ENCODE measurements at places on chromosomes 2 and 18.

- DNase-seq: no peak
Observed at GRCh38 chr2:72108121-72108520, 39.5 kb downstream of the CYP26B1 start.

- no peak for DNase-seq
Observed at GRCh38 chr2:9780368-9781130, 62.7 kb upstream of the TAF1B start.

DNA sequence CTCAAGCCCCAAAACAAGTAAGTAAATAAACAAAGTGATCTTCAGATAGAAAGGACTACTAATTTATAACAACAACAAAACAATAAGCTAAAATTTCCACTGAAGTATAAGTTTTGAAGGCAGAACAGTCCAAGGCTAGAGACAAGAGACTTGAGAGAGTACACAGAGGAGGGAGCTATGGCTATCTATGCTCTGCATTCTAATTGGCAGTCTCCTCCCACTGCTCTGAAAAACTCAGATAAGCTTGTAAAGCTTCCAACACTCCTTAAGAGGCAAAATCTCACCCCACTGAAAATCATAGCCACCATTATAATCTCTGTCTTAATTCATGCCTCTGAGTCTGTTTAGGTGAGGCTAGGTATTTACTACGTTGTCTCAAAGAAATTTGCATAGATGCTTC, 714.6 kb upstream of the LRATD1 start:
- DNase-seq: no peak

GRCh38 chr2:61658841-61659780, 121.0 kb upstream of the XPO1 start:
- DNase-seq: peak; percentile 45

DNA sequence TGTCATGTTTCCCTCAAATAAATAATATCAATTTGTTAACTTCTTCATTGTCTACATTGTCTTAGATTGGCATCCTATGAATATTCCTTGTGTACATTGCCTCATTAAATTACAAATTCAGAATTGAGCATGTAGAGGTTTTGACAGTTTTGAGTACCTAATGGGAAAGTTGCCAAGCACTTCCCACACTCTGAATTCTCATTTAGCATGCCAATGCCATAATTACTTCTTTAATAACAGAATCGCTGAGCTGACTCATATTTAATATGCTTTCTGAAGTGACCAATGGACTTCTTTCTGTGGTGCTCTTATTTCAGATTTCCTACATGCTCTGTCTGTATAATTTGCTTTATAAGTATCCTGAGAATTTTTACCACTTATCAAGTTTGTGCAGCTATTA, 114.4 kb upstream of the NOL4 start:
- no peak for DNase-seq

- no peak for DNase-seq
Observed at GRCh38 chr2:61367177-61367576, 103.7 kb downstream of the USP34 start.

DNA sequence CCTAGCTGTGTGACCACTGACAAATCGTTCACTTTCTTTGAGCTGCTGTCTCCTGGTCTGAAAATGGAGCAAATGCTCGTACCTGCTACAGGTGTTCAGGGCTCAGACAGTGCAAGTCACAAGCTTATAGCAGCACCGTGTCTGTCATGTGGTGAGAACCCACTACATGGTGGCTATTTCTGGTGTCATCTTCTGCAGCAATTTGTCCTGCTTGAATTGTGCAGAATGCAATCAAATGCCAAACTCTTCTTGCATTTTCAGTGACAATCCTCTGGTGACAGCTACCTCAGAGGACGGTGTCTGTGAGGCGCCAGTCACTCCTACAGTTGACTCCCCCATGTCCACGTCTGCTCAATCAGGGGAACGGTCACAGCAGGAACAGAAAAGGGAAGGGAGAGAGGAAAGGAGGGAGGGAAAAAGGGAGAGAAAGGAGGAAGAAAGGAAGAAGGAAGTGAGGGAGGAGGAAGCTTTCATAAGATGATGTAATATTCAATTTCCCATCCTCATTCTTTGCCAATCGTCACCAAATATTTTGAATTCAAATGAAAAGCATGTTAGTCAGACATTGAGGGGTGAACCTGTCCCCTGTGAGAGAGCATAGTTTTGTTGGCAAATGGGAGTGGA, 122.2 kb downstream of the BCL2 start:
- peak; percentile 28 for DNase-seq

DNA sequence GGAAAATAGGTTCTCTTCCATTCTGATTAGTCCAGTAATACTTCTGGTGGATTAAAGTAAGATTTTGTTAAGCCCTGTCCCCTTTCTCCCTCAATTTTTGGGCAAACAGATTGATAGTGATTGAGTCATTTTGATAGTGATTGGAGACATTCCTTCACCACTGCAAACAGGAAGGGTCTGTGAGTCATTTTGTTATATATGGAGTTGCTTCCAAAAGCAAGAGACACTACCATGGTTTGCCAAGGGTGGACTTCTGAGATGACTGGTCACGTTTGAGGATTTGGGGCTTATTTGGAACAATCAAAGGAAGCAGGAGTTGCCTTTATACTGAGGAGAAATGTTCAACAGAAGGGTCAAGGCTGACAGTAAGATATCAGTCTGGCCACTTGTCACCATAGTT, 249.9 kb downstream of the PARD3B start:
- DNase-seq: no peak

- DNase-seq: no peak
Observed at GRCh38 chr2:41735476-41735875, 312.3 kb upstream of the PKDCC start.

GRCh38 chr2:237132799-237133198, 47.1 kb downstream of the COPS8 start:
- no peak for DNase-seq

DNA sequence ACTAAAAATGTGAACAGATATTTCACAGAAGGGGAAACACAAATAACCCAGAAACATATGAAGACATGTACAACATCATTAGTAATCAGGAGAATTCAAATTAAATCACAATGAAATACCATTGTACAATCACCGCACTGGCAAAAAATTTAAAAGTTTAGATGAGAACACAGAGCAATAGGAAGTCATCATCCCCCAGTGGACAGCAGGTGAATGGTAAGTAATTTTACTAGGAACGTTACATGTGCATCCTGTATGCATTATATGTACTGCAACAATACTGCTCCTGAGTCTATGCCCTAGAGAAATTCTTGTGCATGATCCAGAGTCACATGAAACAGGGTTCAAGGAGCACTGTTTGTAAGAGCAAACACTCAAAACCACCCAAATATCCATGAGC, 713.8 kb downstream of the NRXN1 start:
- no peak for DNase-seq

GRCh38 chr2:6784291-6784690, 81.4 kb downstream of the CMPK2 start:
- no peak for DNase-seq

DNA sequence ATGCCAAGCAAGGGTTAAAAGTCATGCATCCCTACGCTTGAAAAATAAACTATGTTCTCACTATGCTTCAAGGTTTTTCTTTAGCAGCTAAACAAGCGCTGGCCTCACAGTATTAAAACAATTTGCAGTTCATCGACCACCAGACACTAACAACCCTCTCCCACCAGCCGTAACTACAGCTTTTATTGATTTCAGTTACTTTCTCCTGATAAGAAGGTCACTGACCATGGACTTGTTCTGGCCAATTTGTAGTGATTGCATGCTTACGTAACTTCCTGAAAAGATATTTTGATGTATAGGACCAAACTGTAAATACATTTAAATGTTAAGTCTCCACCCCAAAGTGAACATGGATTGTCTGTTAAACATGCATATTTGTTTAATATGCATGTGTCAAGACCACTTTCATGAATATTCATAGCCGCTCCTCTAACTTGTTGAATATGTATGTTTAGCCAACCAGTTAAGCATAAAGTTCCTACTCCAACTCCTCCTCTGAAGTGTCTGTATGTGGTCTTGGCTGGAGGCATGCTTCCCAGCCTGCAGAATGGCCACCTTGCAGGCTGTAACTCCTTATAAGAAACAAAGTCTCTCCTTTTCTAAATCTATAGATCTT, 1.7 kb upstream of the THOC1 start:
- DNase-seq: no peak

DNA sequence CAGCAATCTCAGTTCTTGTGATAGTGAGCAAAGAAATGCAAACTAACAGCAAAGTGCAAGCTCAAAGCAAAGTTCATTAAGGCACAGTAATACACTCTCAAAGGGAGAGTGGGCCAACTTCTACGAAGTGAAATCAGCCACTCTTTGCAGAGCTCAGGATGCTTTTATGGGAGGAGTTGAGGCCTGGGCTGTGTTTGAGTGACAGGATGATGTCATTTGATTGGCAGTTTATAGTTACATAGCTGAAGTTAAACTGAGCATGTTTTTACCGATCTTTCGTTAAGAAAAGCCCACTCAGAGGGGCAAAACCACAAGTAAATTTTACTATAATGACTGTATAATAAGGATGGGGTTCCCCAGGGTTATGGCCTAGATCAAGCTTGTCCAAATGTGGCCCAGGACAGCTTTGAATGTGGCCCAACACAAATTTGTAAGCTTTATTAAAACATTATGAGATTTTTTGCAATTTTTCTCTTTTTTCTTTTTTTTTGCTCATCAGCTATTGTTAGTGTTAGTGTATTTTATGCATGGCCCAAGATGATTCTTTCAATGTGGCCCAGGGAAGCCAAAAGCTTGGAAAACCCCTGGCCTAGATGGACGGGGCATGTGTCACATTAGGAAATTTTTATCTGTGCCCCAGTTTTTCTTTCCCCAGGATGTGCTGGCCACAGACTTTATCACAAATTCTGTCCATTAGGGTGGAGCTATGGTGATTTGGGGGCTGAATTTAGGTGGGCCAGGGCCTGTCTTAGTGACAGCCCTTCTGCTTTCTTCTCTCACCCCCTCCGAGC, 8.3 kb upstream of the DNAH7 start:
- DNase-seq: no peak

GRCh38 chr2:14778015-14778414, 145.5 kb downstream of the LRATD1 start:
- DNase-seq: no peak

- peak; percentile 46 for DNase-seq
Observed at GRCh38 chr2:177260379-177260778, 4.1 kb downstream of the NFE2L2 start.

GRCh38 chr18:59265246-59265973, 7.8 kb downstream of the RAX start:
- peak; percentile 37 for DNase-seq

DNA sequence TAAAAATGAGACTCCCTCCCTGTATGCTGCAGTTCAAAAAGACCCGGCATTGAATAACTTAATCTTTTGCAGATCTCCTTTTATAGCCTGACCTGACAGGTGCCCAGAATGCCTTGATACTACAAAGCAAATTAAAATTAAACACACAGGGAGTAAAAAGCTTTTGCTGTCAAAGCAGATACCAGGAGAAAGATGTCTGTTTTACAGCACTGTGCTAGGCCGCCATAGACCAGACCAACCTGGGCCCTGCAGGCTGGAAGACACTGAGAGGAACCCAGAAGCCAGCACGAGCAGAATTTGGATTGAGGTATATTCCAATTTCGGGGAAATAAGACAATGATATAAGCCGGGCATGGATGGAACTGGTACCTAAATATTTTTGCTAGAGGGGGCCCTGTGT, 602.8 kb upstream of the SOX11 start:
- DNase-seq: no peak

GRCh38 chr18:28365411-28365831, 188.5 kb upstream of the CDH2 start:
- DNase-seq: no peak

GRCh38 chr18:46481847-46482245, 175.2 kb downstream of the LOXHD1 start:
- no peak for DNase-seq

DNA sequence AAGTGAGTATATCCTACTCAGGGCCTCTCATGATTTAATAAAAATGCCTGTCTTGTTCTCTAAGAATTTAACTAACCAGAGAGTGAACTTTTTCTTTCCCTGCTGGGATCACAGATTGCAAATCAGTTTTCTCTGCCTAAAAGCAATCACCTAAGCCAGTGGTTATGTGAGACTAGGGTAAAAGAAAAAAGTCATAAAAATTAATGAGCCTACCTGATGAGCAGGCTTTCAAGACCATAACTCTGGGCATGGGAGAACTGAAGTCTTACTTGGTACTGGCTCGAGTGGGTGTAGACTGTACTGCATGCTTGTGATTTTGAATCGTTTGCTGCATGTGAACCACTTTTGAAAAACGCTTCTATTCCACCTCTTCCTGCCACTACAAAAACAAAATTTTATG, 1677.0 kb upstream of the LRRTM1 start:
- no peak for DNase-seq

- DNase-seq: no peak
Observed at GRCh38 chr2:19332503-19332902, 25.9 kb downstream of the OSR1 start.

DNA sequence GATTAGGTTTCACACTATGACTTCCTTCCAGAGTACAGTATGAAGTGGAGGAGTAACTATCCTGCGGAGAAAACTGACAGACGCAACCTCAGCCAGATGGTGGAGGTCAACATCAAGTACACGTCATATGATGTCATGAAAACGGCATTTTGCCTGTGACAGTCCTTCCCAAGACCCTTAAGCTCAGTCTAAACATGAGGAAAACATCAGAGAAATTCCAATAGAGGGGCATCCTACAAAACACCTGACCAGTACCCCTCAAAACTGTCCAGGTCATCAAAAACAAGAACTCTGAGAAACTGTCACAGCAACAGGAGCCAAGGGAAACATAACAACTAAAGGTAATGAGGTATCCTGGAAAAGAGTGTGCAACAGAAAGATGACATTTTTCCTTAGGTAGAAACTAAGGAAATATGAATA, 1.7 kb downstream of the RNU4ATAC start:
- DNase-seq: no peak

DNA sequence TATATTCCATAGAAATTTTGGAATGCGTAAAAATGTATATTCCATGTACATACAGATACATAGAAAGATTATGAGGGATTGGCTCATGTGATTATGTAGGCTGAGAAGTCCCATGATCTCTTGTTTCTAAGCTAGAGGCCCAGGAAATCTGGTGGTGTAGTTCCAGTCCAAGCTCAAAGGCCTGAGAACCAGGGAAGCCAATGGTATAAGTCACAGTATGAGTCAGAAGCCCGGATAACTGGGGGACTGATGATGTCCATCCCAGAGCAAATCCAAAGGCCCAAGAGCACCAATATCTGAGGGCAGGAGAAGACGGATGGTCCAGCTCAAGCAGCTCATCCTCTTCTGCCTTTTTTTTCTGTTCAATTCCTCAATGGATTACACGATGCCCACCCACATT, 385.0 kb upstream of the KLHL29 start:
- no peak for DNase-seq

DNA sequence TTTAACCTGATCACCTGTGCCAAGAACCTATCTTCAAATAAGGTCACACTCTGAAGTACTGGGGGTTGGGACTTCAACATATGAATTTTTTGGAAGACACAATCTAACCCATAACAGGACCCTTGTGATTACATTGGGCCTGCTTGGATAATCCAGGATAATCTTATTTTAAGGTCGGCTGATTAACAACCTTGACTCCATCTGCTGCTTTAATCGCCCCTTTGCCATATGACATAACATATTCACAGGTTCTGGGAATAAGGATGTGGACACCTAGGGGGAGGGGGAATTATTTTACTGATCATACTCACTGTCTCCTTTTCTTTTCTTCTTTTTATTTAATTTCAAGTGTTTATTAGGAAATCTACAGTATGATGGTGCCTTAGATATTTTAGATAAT, 34.8 kb downstream of the CDH20 start:
- DNase-seq: no peak

GRCh38 chr2:235500761-235501672, 7.2 kb downstream of the AGAP1 start:
- DNase-seq: no peak
